ENCODE measurements at places on chromosomes 4 and X. TPM values are rescaled to one million over a fixed set of nuclear protein-coding genes. Genes with fewer than 3 reads are reported as not detected.
A peak's percentile ranks its signal among the peaks of the same experiment; 100 is the strongest.

- no peaks in the 10 kb centered on the region for H3K27me3 ChIP-seq
- no peak overlapping the region for H3K27ac ChIP-seq
- H3K36me3 ChIP-seq: no peaks in the 10 kb centered on the region
- H3K4me1 ChIP-seq: no peaks in the 10 kb centered on the region
- no peak overlapping the region for H3K4me3 ChIP-seq
These were observed 25.3 kb downstream of the RNF150 start for GRCh38 chr4:141107927-141108326.

GRCh38 chrX:22147214-22147613 lies 115.1 kb downstream of the PHEX start:
- no peaks in the 10 kb centered on the region for H3K36me3 ChIP-seq
- no peaks in the 10 kb centered on the region for H3K4me1 ChIP-seq
- H3K27me3 ChIP-seq: no peaks in the 10 kb centered on the region
- no peak overlapping the region for H3K27ac ChIP-seq
- H3K4me3 ChIP-seq: no peak overlapping the region
- DNase-seq: no peak

DNA sequence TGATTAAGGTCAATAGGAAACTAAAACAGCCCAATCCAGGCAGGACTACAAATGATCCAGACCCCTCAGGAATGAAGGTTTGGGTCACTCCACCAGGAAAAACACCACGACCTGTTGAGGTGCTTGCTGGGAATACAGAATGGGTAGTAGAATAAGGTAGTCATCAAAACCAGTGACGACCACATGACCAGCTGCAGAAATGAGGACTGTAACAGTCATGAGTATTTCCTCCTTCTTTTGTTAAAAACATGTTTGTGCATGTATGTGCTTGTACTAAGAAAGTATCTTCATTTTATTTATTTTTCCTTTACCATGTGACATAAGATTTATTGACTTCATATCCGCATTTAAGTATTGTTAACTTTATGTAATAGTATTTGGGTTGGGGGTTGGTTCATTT lies 603.5 kb upstream of the NR3C2 start:
- no peaks in the 10 kb centered on the region for H3K27me3 ChIP-seq
- no peaks in the 10 kb centered on the region for H3K36me3 ChIP-seq
- H3K4me3 ChIP-seq: no peak overlapping the region
- no peak overlapping the region for H3K27ac ChIP-seq

DNA sequence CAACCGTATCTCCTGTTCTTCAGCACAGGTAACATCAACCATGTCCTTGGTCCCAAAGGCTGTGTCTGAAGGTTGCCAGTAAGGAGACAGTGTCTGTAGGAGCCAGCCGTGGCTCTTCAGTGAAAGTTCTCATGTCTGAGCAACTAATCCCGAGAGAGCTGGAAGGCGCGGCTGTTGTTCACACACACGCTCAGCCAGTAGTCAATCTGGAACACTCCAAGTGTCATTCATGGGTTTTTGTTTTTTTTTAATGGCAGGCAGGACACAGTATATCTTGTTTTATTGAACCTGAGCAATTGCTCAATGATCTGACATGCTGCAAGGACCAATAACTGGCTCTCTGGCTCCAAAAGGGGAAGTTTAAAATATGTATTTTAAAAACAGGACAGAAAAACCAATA lies 48.4 kb upstream of the MAP3K15 start:
- H3K27me3 ChIP-seq: no peaks in the 10 kb centered on the region
- H3K4me1 ChIP-seq: peaks cover 7% of the 10 kb centered on the region
- no peak overlapping the region for H3K27ac ChIP-seq
- H3K36me3 ChIP-seq: no peaks in the 10 kb centered on the region
- no peak overlapping the region for H3K4me3 ChIP-seq

DNA sequence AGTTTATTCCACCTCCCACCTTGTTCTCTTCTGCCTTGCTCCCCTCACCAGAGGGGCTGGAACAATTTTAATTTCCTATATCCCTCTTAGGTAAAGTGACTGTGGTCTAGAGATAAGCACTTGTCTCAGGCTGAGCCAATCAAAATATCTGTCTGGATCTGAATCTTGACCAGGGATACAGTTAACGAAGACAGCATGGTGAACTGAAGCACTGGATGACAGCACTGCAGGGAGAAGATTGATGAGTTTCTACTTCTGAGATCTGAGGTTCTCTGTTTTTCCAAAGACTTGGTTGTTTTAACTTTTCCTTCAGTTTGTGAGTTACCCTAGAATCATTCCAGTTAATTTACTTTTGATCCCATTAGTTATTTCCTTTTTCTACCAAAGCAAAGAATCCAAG lies 13.2 kb downstream of the GNPDA2 start:
- H3K27ac ChIP-seq: no peak overlapping the region
- no peaks in the 10 kb centered on the region for H3K27me3 ChIP-seq
- H3K4me3 ChIP-seq: no peak overlapping the region
- no peaks in the 10 kb centered on the region for H3K36me3 ChIP-seq

GRCh38 chr4:177308125-177308524 lies 1.5 kb upstream of the NEIL3 start:
- H3K4me1 ChIP-seq: peaks cover 6% of the 10 kb centered on the region
- no peak overlapping the region for H3K4me3 ChIP-seq
- no peaks in the 10 kb centered on the region for H3K36me3 ChIP-seq
- no peak overlapping the region for H3K27ac ChIP-seq
- H3K27me3 ChIP-seq: no peaks in the 10 kb centered on the region

- H3K4me3 ChIP-seq: no peak overlapping the region
- no peaks in the 10 kb centered on the region for H3K36me3 ChIP-seq
- no peak overlapping the region for H3K27ac ChIP-seq
- no peaks in the 10 kb centered on the region for H3K27me3 ChIP-seq
- no peak for DNase-seq
These were observed 201.6 kb downstream of the QDPR start for GRCh38 chr4:17310269-17310652.

- no peak overlapping the region for H3K4me3 ChIP-seq
- H3K27ac ChIP-seq: no peak overlapping the region
- no peaks in the 10 kb centered on the region for H3K27me3 ChIP-seq
- H3K36me3 ChIP-seq: no peaks in the 10 kb centered on the region
- no peak for DNase-seq
These were observed 932 bp downstream of the TLR10 start for GRCh38 chr4:38781854-38782261.

DNA sequence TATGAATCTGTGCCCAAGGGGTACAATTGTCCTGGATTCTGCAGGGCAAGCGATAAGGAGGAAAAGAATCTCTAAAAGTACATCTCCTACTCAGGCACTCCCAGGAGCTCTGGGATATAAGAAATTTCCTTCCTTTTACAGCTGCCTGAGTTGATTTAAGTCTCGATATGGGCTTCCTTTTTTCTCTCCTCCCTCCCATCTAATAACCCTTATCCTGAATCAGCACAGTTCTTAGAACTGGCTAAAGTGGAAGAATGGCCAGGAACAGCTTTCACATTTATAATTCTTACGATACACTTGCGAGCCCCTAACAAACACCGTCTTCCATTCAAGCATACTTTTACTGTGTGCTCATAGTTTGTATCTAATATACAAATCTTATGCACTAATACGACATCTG lies 21.2 kb downstream of the LRP2BP start:
- H3K27ac ChIP-seq: no peak overlapping the region
- H3K36me3 ChIP-seq: no peaks in the 10 kb centered on the region
- H3K27me3 ChIP-seq: no peaks in the 10 kb centered on the region
- 0 out of 2 replicates have a peak, but pooled peaks cover 3% of the 10 kb centered on the region for H3K4me1 ChIP-seq

GRCh38 chr4:24730256-24731001 lies 64.9 kb upstream of the SOD3 start:
- no peaks in the 10 kb centered on the region for H3K4me1 ChIP-seq
- H3K27ac ChIP-seq: no peak overlapping the region
- no peaks in the 10 kb centered on the region for H3K27me3 ChIP-seq
- H3K36me3 ChIP-seq: no peaks in the 10 kb centered on the region
- no peak overlapping the region for H3K4me3 ChIP-seq
- no peak for DNase-seq

GRCh38 chr4:88341227-88342192 lies 37.1 kb upstream of the HERC6 start:
- no peaks in the 10 kb centered on the region for H3K36me3 ChIP-seq
- peaks cover 6% of the 10 kb centered on the region for H3K4me1 ChIP-seq
- no peaks in the 10 kb centered on the region for H3K27me3 ChIP-seq
- no peak overlapping the region for H3K27ac ChIP-seq
- no peak for DNase-seq

DNA sequence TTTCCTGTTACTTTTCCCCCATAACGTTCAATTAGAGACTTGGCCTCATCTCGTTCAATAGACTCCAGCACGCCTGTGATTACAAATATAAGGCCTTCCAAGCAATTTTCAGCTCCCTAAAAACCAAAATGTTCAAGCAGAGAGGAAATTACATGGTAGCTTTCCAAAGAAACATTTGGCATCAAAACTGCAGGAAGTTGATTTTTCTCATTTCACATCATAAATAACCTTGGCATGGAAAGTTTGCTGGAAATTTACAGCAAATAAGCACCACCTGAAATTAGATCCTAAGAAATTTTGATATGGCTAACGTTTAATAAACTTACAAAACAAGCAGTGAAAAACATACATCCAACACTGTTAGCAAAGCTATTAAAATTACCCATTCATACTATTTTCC lies 53.3 kb downstream of the RFC1 start:
- H3K4me1 ChIP-seq: no peaks in the 10 kb centered on the region
- DNase-seq: no peak
- peaks cover 31% of the 10 kb centered on the region for H3K36me3 ChIP-seq
- H3K4me3 ChIP-seq: no peak overlapping the region
- no peaks in the 10 kb centered on the region for H3K27me3 ChIP-seq

- DNase-seq: no peak
- no peak overlapping the region for H3K4me3 ChIP-seq
- no peaks in the 10 kb centered on the region for H3K27me3 ChIP-seq
- H3K27ac ChIP-seq: 0 out of 2 replicates have a peak overlapping the region, but pooled peaks have one; percentile 53
- H3K4me1 ChIP-seq: peaks cover 35% of the 10 kb centered on the region
- H3K36me3 ChIP-seq: no peaks in the 10 kb centered on the region
These were observed 11.8 kb downstream of the RBM47 start for GRCh38 chr4:40617872-40618271.

GRCh38 chrX:136497556-136498052 lies at the start of gene HTATSF1:
Gene HTATSF1 (plus strand): TSS chrX:136497592. CDS start chrX:136497685, 93 bp downstream.
- DNase-seq: peak; percentile 8
- no peaks in the 10 kb centered on the region for H3K27me3 ChIP-seq
- no peaks in the 10 kb centered on the region for H3K4me1 ChIP-seq
- H3K4me3 ChIP-seq: peak within 1 kb of the TSS; percentile 80

- no peaks in the 10 kb centered on the region for H3K4me1 ChIP-seq
- no peak overlapping the region for H3K27ac ChIP-seq
- H3K4me3 ChIP-seq: no peak overlapping the region
- no peaks in the 10 kb centered on the region for H3K36me3 ChIP-seq
- H3K27me3 ChIP-seq: no peaks in the 10 kb centered on the region
- DNase-seq: peak; percentile 1
These were observed 41.5 kb upstream of the ANKRD50 start for GRCh38 chr4:124753941-124754581.

DNA sequence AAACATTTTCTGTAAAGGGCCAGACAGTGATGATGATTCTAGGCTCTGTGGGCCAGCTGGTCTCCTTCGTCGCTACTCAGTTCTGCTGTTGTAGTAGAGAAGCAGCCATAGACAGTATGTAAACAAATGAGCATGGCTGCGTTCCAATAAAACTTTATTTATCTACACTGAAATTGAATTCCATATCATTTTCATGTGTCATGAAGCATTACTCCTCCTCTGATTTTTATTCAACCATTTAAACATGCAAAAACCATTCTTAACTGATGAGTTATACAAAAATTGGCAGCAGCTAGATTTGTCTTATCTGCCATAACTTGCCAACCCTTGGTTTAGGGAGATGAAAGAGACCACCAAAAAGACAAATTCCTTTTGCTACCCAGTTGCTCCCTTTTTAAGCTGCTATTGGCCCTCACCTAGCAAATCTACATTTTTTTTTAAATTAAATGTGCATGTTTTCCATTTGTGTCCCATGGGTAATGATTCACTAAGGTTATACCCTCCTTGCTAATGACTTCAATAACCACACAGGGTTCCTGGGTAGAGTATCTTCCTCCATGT lies 309.9 kb downstream of the DHX15 start:
- H3K27me3 ChIP-seq: no peaks in the 10 kb centered on the region
- peaks cover 13% of the 10 kb centered on the region for H3K4me1 ChIP-seq
- no peak for DNase-seq

GRCh38 chr4:115090483-115091075 lies 22.8 kb downstream of the NDST4 start:
- no peaks in the 10 kb centered on the region for H3K27me3 ChIP-seq
- DNase-seq: peak; percentile 82
- H3K4me3 ChIP-seq: no peak overlapping the region
- H3K4me1 ChIP-seq: no peaks in the 10 kb centered on the region
- no peak overlapping the region for H3K27ac ChIP-seq
- H3K36me3 ChIP-seq: no peaks in the 10 kb centered on the region

- DNase-seq: no peak
- H3K36me3 ChIP-seq: no peaks in the 10 kb centered on the region
- H3K27ac ChIP-seq: no peak overlapping the region
- H3K27me3 ChIP-seq: no peaks in the 10 kb centered on the region
- H3K4me1 ChIP-seq: peaks cover 10% of the 10 kb centered on the region
These were observed 82.6 kb downstream of the SORBS2 start for GRCh38 chr4:185729391-185729804.

DNA sequence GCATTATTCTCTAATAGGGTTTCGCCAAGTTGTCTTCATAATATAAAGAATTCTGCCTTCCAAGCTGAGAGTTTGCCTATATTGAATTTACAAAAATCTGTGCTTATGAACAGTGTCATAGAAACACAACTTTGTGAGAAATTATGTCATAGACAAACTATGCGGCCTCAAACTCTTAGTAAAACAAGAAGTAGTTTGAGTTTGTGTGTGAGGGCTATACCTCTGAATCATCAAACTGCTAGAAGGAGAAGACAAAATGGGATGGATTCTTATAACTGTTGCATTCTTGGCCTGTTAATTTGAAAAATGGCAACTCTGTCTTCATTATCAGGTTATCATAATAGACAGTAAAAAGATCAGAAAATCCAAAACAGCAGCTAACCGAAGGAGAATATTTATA lies 46.1 kb upstream of the NAP1L5 start:
- no peaks in the 10 kb centered on the region for H3K27me3 ChIP-seq
- no peak for DNase-seq
- H3K27ac ChIP-seq: no peak overlapping the region
- H3K36me3 ChIP-seq: peaks cover 6% of the 10 kb centered on the region

- H3K4me3 ChIP-seq: no peak overlapping the region
- no peak overlapping the region for H3K27ac ChIP-seq
- no peaks in the 10 kb centered on the region for H3K36me3 ChIP-seq
- no peaks in the 10 kb centered on the region for H3K27me3 ChIP-seq
These were observed 740.4 kb downstream of the TRIML1 start for GRCh38 chr4:188879598-188879997.

- H3K4me3 ChIP-seq: no peak overlapping the region
- peaks cover 9% of the 10 kb centered on the region for H3K4me1 ChIP-seq
- no peak overlapping the region for H3K27ac ChIP-seq
These were observed 169.8 kb downstream of the NHS start for GRCh38 chrX:17544821-17545220.

Gene TRO
- 52.2 TPM for total RNA-seq

Gene GNL3L
- total RNA-seq: 67.3 TPM

Gene TASL
- not detected for total RNA-seq

Gene ARSJ
- total RNA-seq: 3.5 TPM

Gene CSAG2
- not detected for total RNA-seq

Gene CD40LG
- total RNA-seq: not detected

Gene CCNA2
- 160 TPM for total RNA-seq

Gene PUDP
- total RNA-seq: 21.9 TPM
